ENCODE measurements at places on chromosomes 1 and 21. TPM values are rescaled to one million over a fixed set of nuclear protein-coding genes. Genes with fewer than 3 reads are reported as not detected.

Gene AMY1A
- total RNA-seq, result not detected

Gene SPRR2E
- total RNA-seq, result 10.8 TPM

Gene SPATA46
- not detected for total RNA-seq

Gene NHLH1
- total RNA-seq, result 0.39 TPM

Gene DDR2
- 19.4 TPM for total RNA-seq

Gene LCK
- 0.26 TPM for total RNA-seq

Gene NKAIN1
- total RNA-seq, result 1.1 TPM

Gene FAM163A
- not detected for total RNA-seq

Gene SLC30A1
- 25.6 TPM for total RNA-seq

Gene OR6K3
- total RNA-seq, result not detected

Gene LCE1A
- total RNA-seq, result 332 TPM

- no peak for DNase-seq
Observed at GRCh38 chr1:243572940-243573339, 277.1 kb downstream of the AKT3 start.

DNA sequence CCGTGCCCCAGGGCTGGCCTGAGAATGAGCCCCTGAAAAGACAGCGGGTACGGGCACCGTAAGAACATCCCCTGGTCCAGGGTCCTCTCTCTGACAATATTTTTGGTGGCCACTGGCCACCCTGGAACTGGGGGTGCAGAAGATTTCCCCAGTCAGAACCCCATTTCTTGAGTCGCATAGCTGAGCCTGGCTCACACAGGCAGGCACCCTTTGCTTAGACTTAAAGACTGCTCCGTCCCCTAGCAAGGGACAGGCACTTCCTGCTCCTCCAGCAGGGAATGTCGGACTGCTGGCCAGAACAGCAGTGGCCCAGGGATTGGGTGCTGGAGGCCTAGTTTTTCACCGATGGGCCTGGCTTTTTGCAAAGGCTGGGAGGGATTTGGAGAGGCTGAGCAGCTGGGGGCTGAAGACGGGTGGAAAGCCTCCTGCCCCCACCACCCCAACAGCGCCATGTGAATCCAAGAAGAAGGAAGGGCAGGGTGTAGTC is 4.3 kb downstream of the OLIG2 start:
- no peak for DNase-seq

GRCh38 chr1:27682351-27682944 is 10.5 kb upstream of the IFI6 start:
- DNase-seq, result no peak

DNA sequence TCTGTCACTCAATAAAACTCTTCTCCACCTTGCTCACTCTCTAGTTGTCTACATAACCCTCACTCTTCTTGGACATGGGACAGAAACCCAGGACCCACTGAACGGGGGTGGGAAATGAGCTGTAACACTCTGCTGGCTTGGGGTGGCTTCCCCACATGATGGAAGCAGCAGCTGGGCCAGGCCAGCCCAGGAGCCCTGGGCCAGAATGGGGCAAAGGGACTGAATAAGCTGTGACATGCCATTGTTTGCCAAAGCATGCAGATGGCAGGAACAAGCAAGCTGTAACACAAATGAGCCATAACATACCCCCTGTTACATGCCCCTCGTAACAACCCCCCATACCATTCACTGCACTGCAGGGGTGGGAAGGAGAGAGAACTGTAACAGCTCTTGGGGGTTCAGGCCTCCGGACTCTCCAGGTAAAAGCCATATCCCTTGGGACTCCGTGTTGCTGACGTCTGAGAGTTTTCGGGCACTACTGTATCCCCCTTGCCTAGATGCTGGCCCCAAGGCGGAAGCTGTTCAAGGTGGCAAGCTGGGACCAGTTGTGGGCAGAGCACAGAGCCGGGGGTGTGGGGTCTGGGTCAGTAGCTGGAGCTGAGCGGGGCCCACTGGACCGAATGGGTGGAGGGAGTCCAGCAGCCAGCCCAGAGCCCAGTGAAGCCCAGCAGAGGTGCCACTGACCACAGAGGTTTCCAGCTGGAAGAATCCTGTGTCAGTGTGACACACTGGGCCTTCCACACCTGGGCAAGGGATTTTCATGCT is 56.1 kb upstream of the DMRTB1 start:
- peak; percentile 69 for DNase-seq

GRCh38 chr1:20485527-20486456 is at the start of gene CAMK2N1:
CAMK2N1 (minus strand) TSS chr1:20486210; CDS start chr1:20485379, 831 bp downstream.
- peak; percentile 78 for DNase-seq

- no peak for DNase-seq
Observed at GRCh38 chr1:8477166-8477982, 159.5 kb downstream of the SLC45A1 start.

- no peak for DNase-seq
Observed at GRCh38 chr1:39910263-39910662, 8.5 kb upstream of the MYCL start.

DNA sequence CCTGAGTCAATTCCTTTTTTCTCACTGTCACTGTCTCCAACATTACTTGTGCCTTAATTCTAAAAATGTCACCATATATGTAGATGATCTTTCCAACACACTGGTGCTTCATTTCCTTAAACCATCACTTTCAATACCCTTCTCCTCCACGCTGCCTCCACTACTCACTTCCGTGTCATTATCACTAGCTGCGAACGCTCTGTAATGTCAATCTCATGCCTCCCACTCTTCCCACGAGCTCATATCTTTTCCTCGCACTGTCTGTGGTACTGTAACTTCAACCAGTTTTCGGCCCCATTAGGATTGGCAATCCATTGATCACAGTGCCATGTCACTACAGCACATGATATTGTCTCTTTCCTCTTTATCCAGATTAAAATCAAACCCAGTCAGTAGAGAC is 61.6 kb downstream of the PLD5 start:
- no peak for DNase-seq

- DNase-seq, result no peak
Observed at GRCh38 chr1:202069662-202070061, 53.1 kb upstream of the GPR37L1 start.

- DNase-seq, result no peak
Observed at GRCh38 chr1:153532181-153532580, 3.6 kb downstream of the S100A6 start.

GRCh38 chr1:7046314-7046713 is 261.1 kb downstream of the CAMTA1 start:
- DNase-seq, result no peak

DNA sequence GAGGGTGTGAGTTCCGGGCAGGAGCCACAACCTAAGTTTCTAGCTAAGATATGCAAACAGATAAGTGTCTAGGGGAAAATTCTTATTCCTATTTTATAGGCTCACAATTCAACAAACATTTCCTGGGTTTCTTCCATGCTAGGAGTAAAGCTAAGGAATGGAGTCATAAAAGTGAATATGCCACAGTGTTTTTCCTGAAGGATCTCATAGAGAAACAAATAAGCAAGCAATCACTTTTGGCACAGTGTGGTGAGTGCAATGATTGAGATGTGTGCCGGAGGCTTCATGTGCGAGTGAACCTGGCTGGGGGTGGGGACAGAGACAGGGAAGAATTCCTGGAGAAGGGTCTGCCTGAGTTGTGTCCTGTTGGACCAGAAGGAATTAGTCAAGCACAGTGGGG is 147.4 kb downstream of the TENT5C start:
- no peak for DNase-seq

DNA sequence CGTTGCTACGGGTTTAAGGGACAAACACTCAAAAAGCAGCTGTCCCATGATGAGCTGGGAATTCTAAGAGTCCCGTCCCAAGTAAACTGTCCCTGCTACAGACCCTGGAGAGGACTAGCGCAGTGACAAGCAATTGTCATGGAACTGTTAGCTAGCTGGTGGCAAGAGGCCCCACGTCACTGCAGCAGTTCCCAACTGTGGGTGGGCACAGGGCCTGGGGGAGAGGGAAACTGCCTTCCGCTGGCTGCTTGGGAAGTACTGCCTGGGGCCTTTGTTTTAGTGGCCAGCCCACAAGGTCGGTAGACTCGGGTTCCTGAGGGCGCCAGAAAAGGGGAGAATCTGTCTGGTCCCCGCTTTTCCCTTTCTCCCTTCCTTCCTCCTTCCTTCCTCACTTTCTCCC is 97.4 kb downstream of the LACTBL1 start:
- DNase-seq, result no peak

DNA sequence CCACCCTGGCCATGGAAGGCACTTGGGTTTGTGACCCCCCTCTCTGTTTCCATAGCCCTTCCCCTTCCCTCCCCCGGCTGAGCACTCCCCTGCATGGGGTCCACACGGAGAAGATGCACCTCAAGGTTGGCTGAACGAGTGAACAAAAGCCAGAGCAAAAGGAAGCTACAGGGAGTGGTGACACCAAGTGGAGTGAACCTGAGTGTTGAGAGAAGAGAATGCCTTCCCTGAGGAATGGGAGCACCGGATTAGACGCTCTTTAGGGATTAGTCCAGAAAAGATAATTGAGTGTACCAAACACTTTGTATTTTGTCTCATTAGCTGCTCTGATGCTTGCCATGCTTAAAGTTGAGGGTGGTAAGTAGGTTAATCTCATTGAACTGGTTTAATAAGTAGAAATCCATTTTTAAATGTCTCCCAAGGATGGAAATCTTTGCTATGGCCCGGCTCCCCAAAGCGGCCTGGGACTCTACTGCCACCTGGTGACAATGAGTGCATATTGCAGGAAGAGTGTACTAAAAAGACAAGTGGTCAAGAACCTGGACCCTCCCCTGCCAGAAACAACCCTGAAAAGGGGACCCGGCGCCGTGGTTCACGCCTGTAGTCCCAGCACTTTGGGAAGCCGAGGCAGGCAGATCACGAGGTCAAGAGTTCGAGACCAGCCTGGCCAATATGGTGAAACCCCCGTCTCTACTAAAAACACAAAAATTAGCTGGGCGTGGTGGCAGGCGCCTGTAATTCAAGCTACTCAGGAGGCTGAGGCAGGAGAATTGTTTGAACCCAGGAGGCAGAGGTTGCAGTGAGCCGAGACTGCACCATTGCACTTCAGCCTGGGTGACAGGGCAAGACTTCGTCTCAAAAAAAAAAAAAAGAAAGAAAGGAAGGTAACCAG is 150.6 kb upstream of the ZC3H12A start:
- DNase-seq, result no peak

DNA sequence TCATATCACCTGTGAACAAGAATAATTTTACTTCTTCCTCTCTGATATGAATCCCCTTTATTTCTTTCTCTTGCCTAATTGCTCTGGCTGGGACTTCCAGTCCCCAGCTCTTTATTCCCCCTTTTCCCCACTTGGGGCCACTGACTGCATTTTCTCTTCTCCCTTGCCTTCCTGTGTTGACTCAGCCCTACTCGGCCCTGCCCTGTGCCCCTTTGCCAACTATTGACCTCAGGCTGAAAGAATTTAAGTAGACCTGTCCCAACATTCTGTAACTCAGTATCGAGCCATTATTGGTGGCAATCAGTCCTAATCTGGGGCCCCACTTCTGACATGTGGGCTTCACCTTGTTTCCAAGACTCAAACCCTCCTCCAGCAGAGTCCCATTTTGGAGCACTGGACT is 60.6 kb upstream of the STUM start:
- no peak for DNase-seq

DNA sequence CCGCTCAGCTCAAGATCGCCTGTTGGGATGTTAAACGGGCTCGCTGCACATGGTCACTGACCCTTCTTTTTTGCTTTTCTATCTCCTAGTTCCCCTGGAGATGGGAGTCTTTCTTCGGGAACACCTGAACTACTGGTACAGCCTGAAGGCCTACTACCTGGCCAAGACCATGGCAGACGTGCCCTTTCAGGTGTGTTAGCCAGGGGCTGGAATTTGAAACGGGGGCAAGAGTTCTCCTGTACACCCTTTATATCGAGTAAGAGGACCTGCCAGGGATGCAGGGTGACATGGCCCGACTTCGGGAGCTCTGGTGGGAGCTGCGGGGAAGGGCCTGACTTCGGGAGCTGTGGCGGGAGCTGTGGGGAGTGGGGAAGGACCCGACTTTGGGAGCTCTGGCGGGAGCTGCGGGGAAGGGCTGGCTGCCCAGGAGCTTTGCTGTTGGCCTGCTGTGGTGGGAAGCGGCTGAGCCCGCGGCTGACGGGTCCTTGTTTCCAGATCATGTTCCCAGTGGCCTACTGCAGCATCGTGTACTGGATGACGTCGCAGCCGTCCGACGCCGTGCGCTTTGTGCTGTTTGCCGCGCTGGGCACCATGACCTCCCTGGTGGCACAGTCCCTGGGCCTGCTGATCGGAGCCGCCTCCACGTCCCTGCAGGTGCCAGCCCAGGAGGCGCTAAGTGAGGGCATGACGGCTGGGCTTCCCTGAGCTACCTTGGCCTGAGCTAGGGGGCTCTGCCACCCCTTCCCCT is 24.0 kb downstream of the TFF3 start:
- DNase-seq, result no peak

DNA sequence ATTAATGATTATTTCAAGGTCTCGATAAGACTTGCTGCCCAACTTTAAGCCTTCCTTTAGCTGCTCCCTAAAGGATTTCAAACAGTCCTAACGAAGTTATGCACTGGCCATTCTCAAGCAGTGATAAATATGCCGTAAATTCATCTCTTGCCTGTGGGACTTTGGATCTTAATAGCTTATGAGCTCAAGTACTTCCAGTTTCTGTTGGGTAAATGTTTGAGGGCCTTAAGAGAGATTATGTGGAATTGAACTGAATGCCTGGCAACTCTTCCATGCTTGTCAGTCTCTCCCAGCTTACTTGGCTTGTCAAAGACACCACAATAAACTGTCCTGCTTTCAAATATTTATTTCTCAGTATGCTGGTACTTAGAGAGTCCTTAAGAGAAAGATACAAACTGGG is 3.5 kb upstream of the OR10J4 start:
- DNase-seq, result no peak

- no peak for DNase-seq
Observed at GRCh38 chr1:39852876-39853275, 30.4 kb downstream of the TRIT1 start.

Data from suprapubic skin (tissue), 4 donors.